ENCODE measurements at places on chromosomes 5 and 9. TPM values are rescaled to one million over a fixed set of nuclear protein-coding genes. Genes with fewer than 3 reads are reported as not detected.

PPIP5K2 gene
- 10.0 TPM for polyA plus RNA-seq

FAM78A gene
- 3.5 TPM for polyA plus RNA-seq

SLC22A4 gene
- polyA plus RNA-seq, result 0.76 TPM

C9orf85 gene
- 10.4 TPM for polyA plus RNA-seq

IRX2 gene
- 10.3 TPM for polyA plus RNA-seq

Data from brain (organoid and tissue), 16 donors.